ENCODE measurements at places on chromosomes 3 and 15.

DNA sequence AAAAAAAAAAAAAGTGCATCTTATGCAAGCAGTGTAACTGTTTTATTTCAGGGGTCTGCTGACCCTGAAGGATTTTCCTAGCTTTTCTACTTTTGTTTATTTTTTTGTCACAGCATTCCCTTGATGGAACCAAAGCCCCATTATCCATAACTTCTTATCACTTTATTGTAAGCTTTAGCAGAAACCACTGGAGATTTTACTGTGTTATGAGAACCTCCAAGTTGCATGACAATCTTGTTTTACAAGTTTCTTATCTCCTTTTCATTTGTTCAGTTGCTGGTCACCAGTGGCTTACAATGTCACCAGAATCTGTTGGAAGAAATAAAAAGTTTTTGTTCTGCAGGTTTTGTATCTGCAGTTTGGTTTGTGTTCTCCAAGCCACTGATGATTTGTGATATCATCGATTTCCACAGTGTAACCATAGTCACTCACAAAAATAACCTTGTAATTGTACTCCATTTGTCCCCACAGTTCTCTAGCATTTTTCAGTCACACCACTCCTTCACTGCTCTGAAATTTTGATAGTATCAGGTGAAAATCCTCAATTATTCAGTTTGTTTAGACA lies 660.0 kb downstream of the RBMS3 start:
- no peak for DNase-seq

DNA sequence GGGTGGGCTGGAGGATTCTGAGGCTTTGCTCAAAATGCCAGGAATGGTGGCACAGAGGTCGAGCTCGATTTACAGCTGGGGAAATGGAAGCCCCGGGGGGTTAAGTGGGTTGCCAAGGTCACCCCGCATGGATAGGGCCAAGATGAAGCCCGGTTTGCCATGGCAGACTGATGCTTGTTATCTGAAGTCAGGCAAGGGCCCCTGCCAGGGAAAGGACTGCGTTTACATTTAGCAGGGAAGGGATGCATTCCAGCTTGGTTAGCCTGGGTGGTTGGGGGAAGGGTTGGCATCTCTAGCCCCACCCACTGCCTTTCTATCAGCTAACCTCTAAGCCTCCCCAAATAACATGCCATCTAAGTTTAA lies 79.0 kb downstream of the RPLP1 start:
- no peak for DNase-seq

DNA sequence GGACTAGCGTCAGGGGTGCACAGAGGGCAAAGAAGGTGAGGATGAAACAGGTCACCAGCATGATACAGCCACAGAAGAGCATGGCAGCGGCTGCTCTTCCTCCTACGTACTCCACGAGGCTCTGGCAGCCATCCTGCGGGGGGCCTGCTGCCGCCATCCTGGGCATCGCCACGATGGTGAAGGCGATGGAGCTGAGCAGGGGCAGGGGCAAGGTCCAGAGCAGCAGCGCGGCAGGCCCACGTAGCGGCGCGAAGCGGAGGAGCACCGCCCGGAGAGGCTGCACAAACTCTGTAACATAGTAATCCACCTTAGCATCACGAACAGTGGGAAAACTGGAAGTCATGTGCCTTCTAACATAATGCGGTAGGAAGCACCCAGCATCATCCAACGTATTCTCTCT lies 491.6 kb downstream of the PYDC2 start:
- DNase-seq: no peak

GRCh38 chr15:92306663-92307062 lies 87.0 kb upstream of the ST8SIA2 start:
- no peak for DNase-seq

DNA sequence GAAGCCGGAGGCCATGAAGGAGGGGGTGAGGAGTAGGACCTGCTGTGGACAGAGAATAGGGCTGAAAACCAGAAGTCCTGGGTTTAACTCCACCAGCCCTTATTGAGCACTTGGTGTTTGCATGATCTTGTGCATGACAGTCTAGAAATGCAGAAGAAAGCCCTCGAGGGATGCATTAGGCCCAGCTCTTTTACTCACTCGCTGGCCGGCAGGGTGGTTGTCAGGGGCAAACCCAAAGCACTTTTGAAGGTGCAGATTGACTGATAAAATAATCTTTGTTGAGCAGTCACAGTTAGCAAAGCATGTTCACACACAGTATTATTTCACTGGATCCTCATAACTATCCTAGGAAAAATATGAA lies 55.3 kb downstream of the CORO2B start:
- no peak for DNase-seq

GRCh38 chr3:179666436-179667035 lies 13.7 kb downstream of the USP13 start:
- DNase-seq: no peak

GRCh38 chr3:4981294-4981664 lies 2.0 kb downstream of the BHLHE40 start:
- no peak for DNase-seq

DNA sequence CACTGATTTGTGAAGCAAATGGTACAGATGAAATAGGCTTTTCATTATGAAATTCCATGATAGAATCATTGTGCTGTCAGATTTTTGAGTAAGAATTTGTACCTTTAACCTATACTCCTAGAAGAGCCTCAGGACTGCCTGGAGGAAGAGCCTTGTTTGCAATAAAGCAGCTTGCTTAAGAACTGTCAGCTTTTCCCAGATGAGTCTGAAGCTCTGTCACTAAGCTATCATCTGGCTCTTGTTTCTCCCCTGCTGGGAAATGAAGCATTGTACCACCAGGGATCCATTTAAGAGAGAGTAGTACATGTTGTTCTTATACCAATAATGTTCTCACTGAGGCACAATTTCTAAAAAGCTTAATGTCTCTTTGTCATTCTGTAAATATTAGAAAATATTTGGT lies 85.1 kb upstream of the FLNB start:
- no peak for DNase-seq

DNA sequence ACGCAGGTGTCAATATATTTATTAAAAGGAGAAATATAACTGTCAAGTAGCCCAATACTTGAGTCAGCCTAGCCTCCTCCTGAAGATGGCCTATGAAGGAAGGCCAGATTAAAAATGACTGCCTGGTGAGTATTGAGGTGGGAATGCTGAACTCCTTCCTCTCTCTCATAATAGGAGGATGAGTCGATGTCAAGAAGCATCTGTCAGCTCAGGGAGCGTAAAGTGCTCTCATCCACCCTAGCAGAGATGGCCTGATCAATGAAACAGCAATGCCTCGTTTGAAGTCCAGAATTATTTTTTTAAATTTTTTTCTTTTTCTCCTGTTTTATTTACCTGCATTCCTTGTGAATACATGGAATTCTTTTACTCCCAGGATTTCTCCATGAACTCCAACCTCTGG lies 58.3 kb downstream of the SCN10A start:
- DNase-seq: no peak

DNA sequence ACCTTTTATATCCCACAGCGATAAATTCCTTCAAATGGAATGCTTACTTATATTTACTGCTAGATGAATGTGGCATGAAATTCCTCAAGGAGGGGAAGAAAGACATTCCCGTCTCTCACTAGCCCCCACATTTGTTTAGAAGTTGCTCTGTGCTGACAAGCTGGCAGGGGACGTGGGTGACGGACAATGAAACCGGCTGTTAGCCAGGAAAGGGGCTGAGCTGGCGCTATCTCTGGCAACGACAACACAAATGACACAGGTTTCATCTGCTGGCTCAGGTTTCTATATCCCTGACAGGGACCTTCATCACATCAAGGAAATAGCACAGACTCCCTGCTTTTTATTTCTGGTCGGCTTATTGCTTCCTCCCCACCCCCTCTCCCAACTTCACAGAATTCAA lies 15.8 kb downstream of the RUVBL1 start:
- DNase-seq: no peak

DNA sequence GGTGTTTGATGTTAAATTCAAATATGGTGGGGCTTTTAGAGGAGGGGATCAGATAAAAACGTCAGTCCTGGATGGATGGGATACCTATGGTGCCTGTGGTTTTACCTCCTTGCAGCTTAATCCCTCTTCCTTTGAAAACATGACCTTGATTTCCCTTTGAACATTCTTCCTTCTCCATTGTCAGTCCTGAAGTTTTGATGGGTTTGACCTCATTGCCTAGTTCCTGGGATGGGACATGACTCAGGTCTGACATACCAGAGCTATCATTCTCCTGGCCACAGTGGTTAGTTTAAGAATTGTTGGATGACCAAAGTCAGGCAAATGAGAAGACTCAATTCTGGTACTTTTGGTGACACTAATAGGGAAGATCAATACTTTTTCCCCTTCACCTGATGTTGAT lies 87.2 kb downstream of the PRICKLE2 start:
- DNase-seq: no peak

- DNase-seq: no peak
Measured at GRCh38 chr15:98452238-98452637, 196.1 kb upstream of the IGF1R start.

- DNase-seq: no peak
Measured at GRCh38 chr3:24514119-24514518, 19.5 kb upstream of the THRB start.

DNA sequence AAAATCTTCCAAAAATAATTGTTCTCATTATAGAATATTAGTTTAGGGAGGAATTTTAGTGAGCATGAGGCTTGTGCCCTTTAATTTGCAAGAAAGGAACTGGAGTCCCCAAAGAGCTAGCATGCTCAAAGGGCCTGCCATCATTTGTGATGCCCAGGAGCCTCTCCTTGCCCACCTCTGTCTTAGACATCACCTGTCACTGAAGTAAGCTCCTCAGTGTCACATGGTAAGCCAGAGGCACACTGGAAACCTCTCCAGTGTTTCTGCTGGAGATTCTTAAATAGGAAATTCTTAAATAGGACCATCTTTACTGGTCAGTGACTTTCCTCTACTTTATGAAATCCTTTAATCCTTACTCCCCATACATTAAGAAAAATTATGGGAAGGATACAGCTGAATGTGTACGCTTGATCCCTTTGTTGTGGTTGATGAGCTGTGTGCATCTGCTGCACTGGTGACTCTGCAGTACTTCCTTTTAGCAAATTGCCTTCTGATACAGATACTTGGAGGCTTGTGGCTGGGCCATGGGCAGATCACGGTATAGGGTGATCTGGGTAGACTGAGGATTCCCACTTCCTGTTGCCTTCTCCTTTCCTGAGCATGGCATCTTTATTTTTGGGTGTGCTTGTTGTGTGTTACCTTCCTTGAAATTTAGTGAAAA lies 197.4 kb downstream of the KLHL25 start:
- DNase-seq: peak; percentile 60

DNA sequence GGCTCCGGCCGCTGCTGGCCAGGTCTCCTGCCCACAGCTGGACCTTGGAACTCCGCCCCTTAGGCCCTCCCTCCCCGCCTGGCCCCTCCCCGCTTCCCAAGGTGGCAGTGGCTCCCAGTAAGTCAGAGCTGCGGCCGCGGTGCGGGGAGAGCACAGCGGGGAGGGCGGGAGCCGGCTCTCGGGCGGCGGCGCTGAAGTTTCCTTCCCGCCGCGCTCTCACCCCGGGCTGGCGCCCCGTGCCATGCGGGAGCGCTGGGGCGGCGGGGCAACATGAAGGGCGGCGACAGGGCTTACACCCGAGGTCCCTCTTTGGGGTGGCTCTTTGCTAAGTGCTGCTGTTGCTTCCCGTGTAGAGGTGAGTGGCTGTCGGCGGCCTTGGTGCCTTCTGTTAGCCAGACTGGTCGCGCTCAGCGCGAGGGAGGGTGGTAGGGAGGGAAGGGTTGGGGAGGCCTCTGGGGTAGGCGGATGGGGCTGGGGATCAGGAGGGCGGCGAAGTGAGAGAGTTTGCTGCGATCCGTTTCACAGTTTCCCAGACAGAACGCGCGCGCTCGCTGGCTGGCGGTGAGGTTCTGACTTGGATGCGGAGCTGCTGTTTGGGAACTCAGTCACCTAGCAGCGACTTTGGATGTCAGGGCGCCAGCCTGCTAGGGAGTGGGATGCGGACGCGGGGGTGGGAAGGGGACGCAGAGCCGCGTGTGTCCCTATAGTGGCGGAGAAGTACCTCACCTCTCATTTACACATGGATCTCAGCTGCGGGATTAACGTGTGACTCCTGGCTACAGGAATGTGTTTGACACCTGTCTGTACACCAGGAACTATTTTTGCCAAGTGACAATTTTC lies 145.5 kb upstream of the UMPS start:
- no peak for DNase-seq

GRCh38 chr3:186772281-186772694 lies 11.1 kb upstream of the EIF4A2 start:
- DNase-seq: no peak

- peak; percentile 91 for DNase-seq
Measured at GRCh38 chr3:128875556-128876120, 3.8 kb upstream of the ACAD9 start.

DNA sequence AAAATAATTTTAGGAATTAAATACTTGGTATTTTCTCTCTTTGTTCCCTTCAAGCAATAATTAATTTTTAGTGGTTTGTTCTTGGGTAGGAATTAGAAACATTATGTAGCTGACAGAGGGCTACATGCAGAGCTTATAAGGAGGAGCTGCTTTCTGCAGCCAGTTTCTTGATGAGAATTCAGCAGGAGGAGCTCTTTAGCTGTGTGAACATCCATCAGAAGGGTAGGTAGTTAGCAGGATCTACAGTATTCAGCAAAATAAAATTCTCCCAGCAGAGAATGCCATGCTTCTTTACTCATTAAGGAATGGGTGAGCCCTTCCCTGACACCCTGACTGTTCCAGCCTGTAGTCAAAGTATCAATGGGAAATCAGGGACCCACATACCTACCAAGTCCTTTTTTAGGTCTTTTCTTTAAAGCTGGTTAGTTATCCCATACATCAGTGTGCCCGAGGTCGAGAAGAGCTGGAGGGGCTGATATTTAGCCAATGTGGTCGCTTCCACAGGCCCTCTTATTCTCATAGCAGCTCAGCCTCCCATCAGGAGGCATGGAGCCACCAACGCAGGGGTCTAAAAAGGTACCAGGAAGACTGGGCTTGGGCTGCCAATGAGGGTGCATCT lies 54.0 kb downstream of the KCNAB1 start:
- peak; percentile 34 for DNase-seq
